ENCODE measurements at places on chromosomes 2 and 18.

DNA sequence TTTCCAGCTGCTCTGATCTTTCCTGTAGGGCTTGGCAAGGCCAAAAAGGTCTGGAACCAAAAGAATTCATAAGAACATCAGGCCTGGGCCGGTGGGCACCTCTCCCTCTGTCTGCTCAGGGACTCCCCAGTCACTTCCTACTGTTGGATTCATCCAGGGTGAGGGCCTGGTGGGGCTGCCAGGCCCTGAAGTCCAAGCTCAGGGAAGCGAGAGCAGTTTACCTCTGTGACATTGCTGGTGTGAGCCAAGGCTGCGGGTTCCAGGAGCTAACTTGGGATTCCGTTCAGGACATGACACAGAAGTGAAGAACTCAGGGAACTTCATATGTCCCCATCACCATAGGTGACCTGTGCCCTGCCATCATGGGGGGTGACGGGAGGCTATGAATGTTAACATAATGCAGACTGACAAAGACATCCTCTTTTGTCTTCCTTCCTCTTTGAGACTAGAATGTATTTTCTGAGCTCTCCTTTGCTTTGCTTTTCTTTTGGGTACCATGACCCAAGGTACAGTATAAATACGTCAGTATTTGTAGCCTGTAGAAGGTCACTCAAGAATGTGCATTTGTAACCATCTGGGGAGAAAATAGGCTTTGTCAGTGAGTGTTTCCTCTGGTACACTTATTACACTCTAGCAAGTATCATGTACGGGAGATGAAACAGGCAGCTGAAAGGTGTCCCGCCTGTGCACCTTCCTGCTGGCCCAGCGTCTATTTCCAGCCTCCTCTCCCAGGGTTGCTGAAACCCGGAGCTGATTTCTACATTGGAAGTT, 130.5 kb upstream of the SLC1A4 start:
- no peak for DNase-seq

- DNase-seq: no peak
These were observed 1702.6 kb upstream of the LRRTM1 start for GRCh38 chr2:82007071-82007664.

DNA sequence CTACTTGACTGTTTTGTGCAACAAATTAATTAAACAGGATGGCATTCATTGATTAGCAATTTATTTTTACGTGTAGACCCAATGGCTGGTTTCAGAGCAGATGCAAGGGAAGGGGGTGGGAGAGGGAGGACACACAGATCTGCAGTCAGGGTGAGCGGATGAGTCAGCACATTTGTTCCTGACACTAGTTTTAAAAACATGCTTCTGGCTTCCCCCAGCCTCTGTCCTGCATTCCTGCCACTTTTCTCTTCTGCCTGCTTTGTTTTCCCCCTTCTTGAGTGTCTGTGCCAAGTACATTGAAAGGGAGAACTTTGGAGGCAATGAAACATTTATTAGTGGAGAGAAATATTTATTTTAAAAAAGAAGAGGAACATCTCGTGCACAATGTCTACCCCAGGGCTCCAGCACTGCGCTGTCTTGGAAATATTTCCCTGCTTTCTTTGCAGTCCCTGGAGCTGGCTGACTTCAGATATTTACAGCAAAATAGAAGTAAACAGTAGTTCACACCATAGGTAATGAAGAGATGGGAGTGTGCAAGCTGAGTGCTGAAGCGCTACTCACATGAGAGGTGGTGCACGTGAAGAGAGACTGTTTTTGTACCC, 52.2 kb downstream of the NRP2 start:
- no peak for DNase-seq

- DNase-seq: no peak
These were observed 281.1 kb upstream of the FN1 start for GRCh38 chr2:215716956-215717355.

GRCh38 chr2:73823916-73824523, 4.7 kb upstream of the STAMBP start:
- no peak for DNase-seq

GRCh38 chr2:217047631-217048030, 187.8 kb upstream of the TNP1 start:
- no peak for DNase-seq

DNA sequence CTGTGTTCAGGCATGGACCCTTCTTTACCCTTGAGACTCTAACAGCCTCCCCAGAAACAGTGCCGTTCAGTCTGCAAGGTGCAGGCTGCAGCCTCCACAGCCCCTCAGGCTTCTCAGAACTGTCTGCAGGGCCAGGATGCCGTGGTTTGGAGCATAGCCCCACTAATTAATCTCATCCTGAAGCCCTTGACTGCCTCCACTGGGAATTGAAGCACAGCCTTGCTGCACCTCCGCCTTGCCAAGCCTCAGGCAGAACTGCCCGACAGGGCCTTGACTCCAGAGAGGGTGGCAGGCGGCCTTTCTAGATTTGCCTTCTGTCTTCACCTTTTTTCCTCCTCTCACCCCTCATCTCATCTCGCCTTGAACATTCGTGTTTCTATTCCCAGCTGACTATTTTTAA, 119.8 kb downstream of the NRP2 start:
- no peak for DNase-seq
